ENCODE measurements at places on chromosomes 6 and 20.

- peak; percentile 72 for DNase-seq
These were observed at the start of gene KCNK15 for GRCh38 chr20:44745598-44746366. TSS of gene KCNK15 (plus strand) at chr20:44745865. CDS start at chr20:44745911, 46 bp downstream.

DNA sequence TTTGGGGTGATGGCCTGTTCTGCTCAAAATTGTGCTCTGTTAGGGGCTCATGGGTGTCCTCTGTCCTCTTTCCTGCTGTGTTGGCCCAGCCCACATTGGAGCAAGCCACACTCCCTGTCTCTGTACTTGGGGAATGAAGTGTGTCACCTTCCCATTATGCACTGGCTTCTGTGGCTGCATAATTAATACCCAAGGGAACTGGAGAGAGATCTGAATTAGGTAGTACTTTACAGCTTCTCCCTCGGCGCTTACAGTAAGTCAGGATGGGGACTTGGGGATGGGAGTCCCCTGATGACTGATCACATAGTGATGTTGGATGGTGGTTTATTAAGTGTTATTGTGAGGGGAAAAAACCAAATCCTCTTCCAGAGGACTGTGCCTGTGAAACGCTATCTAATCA lies 116.6 kb downstream of the FOXO3 start:
- DNase-seq: no peak

- no peak for DNase-seq
These were observed 175.5 kb downstream of the EYA2 start for GRCh38 chr20:47070176-47070575.

- DNase-seq: no peak
These were observed 192.7 kb upstream of the CNR1 start for GRCh38 chr6:88358846-88359245.

- no peak for DNase-seq
These were observed 2.1 kb upstream of the DIDO1 start for GRCh38 chr20:62928246-62928939.

GRCh38 chr6:38137608-38138265 lies 318.2 kb downstream of the ZFAND3 start:
- no peak for DNase-seq

- DNase-seq: no peak
These were observed 114.6 kb downstream of the DLL1 start for GRCh38 chr6:170176136-170176897.

DNA sequence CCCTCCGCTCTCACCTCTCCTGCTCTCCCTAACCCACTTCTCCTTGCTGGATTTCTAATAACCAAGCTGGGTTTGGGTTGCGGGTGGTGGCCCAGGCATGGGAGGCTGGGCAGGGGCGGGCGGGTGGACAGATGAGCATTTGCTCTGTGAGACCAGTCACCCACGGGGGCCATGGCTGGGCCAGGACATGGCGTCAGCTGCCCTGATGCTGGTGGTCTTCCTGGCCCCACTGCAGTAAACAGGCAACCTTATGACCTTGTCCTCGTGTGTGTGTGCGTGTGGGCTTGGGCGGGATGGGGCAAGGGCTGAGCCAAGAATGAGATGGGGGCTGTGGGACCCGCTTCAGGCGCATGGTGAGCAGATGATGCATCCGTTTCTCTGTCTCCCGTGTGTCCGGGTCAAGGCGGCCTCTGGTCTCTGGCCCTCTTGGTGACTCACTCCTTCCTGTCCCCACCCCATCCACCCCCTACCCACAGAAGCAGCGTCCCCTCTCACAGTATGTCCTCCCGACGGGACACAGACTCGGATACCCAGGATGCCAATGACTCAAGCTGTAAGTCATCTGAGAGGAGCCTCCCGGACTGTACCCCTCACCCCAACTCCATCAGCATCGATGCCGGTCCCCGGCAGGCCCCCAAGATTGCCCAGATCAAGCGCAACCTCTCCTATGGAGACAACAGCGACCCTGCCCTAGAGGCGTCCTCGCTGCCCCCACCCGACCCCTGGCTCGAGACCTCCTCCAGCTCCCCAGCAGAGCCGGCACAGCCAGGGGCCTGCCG lies 41.4 kb upstream of the MYL9 start:
- DNase-seq: no peak

- DNase-seq: no peak
These were observed 64.8 kb upstream of the SMIM8 start for GRCh38 chr6:87257565-87257964.

DNA sequence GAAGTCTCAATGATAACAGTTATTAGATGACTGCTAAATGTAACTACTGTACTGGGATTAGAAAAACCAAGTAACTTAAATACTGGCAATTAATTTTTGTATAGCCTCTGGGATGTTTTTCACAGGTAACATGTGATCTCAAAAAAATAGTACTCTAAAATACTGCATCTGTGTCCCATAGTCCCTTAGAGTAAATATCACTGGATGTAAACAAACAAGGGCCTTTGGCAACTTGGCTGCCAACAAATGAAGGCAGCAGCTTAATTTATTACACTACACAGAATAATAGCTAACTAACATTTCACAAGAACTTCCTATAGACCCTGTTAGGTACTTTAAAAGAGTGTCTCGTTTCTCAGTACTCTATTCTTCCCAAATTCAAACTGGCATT lies 14.0 kb downstream of the ARHGAP18 start:
- DNase-seq: no peak

DNA sequence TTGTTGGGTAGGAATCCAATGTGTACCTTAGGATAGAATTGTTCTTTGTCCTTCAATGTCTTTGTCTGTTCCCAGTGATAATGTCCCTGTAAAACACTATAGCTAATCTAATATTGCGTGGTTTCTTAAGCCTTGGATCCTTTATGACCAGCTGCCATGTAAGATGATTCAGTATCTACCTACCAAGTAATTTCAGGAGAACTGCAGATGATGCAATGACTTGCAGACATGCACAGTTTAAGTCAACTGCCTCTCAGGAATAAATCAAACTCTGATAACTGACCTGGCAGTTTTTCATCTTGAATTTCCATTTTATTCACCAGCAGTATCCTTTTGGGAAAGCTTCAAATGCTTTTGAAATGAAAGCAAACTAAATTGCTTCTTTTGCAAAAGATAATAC lies 157.8 kb downstream of the TPBG start:
- no peak for DNase-seq

DNA sequence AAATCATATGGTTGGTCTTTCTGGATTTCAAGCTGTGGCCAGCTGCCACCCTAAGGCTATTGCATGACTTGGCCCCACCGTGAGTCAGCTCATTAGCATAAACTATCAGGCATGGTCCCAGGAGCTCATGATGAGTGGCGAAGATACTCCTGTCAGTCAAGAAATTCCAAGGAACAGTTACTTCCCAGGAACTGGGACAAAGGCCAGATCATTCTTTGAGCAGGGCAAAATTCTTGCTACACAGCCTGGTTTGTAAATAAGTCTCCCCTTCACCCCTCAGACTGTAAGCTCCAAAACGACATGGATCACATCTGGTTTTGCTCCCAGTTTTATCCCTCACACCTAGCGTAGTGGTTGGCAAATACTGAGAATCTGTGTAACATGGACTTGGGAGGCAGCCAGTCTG lies 33.0 kb upstream of the KIAA1586 start:
- no peak for DNase-seq

DNA sequence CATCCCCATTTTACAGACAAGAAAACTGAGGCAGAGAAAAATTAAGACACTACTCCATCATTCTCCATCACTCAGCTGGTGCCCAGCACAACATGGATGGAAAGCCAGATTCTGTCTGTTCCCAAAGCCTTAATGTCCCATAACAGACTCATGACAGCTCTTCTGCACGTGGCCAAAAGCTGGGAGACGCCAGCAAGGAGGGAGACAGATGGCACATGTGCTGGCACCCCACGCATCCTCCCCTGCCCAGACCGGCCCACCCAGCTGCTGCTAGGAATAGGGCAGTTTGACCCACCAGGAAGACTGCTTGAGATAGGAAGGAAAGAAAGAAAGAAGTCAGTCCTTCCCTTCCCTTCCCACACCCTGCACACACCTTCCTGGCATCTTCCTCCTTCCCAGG lies 96.3 kb downstream of the PREX1 start:
- DNase-seq: no peak

DNA sequence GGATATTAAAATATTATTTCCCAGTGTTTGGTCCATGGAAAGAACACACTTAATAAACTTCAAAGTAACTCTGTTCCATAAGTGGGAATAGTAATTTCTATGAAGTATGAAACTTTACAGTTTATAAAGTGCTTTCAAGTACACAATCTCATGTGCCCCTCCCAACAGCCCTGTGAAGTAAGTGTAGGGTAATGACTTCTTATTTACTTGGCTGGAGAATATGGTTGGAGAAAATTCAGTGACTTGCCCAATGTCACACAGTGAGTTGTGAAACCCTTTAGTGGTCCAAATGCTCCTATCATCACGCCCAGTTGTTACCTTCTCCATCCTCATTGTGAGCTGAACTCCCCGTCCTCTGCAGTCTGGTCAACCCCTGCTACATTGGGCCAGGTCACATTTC lies 141.2 kb downstream of the PDE7B start:
- DNase-seq: no peak

GRCh38 chr20:43726811-43727338 lies at the start of gene GTSF1L:
TSS of gene GTSF1L (minus strand) at chr20:43727002. CDS start at chr20:43726694, 308 bp downstream.
- DNase-seq: no peak

- DNase-seq: no peak
These were observed 1.1 kb upstream of the NECAB3 start for GRCh38 chr20:33675136-33675959.

- no peak for DNase-seq
These were observed 161.7 kb downstream of the INSM1 start for GRCh38 chr20:20529597-20529996.

DNA sequence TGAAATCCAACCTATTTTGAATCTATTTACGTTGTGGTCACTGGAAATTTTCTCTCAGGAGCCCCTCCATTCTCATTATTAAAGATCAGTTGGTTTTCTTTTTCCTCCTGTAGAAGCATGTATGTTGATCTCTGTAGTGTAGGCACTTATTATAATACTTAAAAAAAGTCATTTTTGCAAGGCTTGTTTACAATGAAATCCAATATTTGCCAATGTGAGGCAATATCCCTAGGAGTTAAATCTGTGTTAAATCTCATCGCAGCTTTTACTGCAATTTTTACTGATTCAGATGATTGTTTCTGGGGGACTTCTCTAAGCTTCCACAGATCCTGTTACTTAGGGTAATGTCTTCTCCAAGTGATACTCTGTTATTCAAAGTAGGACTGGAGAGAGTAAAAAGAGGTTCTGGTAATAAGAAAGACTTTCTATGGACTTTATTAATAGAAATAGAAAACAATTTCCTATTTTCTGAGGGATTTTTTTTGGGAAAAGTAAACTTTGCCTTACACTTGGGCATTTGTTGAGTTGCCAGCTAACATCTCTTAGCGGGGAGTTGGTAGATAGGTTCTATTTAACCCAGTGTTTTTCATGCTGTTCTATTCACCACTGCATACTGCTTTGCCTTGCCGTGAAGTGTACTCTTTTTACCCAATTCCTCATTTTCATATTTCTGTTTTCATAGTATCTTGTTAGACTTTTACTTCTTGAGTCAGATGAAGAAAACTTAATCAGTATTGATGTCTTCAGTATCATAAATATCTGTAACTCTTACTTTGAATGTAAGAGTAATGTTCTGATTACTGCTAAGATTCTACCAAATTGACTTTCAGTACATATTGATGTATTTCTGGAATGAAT lies 48.6 kb downstream of the CDKAL1 start:
- no peak for DNase-seq

GRCh38 chr20:64153861-64154589 lies 10.2 kb upstream of the MYT1 start:
- no peak for DNase-seq

DNA sequence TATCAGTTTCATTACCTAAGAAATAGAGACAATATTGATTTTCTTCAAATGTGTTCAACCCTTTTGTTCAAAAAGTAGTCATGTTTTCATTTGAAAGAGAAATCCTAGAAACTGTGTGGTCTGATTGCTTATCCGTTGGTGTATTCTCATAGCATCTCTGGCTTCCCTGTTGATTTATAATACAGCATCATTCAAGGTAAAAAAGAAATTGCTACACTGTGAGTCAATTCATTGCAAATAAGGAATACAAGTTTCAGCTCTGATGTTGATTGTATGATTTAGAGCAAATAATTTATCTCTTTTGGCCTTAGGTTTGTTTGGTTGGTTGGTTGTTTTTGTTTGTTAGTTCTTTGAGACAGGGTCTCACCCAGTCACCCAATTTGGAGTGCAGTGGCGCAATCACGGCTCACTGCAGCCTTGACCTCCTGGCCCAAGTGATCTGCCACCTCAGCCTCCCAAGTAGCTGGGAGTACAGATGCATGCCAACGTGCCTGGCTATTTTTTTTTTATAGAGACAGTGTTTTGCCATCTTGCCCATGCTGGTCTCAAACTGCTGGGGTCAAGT lies 185.5 kb upstream of the TNFAIP3 start:
- no peak for DNase-seq

DNA sequence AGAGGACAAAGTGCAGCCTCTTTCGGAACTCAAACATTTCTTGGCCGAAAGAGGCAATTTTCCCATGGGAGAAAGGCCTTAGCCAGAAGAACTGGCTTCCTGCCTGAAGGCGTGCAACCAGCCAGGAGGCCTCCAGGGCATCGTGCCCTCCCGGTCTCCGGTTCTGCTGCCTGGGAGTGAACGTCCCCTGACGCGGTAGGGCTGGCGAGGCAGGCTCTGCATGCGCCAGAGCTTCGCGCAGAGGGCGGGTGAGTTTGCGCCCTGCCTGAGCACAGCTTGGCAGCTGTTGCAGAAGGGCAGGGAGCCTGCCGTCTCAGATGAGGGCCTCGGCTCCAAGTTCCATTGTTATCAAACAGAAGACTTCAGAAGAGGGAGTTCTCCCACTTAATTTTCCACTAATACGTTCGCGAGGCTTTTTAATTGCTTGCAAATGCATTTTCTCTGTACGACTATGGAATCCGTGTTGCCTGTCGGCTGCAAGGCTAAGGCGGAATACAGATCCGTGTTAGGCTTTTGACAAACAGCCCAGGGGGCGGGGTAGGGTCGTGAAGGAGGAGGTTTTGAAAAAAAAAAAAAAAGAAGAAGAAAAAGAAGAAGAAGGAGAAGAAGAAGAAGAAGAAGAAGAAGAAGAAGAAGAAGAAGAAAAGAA lies 5.5 kb upstream of the TFAP2D start:
- no peak for DNase-seq

- no peak for DNase-seq
These were observed 691 bp downstream of the ATRN start for GRCh38 chr20:3471397-3472021.

GRCh38 chr6:36698196-36698595 lies 570 bp downstream of the RAB44 start:
- DNase-seq: no peak

Data from stimulated activated CD4-positive, alpha-beta T cell treated with anti-CD3 and anti-CD28 coated beads, Interleukin-15, amount 100 ng/mL, for 24 hours (primary cell).